Naive thymus-derived CD8-positive, alpha-beta T cell (primary cell): ENCODE measurements at places on chromosomes 3 and 15.

GRCh38 chr3:37819591-37819990 lies 42.1 kb upstream of the CTDSPL start:
- no peak for DNase-seq

DNA sequence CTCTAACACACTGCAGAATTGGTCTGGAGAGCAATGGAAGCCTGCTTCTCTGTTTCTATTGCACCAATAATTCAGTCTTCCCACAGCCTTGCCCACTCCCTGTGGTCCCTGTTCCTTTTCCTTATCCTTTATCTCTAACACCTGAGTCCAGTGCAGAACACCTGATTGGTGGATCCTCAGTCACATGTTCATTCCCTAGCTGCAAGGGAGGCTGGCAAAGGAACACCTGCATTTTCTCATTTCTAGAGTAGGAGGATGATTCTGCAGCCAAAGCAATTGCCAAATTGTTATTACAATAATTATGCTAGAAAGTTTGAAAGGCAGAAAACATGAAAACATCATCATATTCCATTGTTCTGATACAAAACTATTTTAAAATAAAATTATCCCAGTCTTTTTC lies 83.8 kb upstream of the SAMMSON start:
- no peak for DNase-seq

DNA sequence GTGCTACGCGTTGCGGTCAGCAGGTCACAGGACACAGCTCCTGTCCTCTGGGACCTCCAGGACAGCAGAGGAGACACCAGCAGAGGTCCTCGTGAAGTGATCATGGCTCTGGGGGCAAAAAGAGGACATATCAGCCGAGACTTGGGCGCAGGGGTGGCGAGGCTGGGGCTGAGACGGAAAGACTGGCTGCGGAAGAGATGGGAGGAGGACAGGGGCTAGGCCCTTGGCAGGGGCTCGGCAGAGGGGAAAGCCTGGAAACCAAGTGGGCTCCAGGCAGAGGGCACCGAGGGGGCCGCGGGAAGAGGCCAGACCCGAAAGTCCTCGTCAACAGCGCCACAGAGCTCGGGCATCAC lies 4.9 kb upstream of the CFAP100 start:
- DNase-seq, result no peak

GRCh38 chr3:129121016-129121791 lies 400 bp downstream of the RAB43 start:
- peak; percentile 47 for DNase-seq

DNA sequence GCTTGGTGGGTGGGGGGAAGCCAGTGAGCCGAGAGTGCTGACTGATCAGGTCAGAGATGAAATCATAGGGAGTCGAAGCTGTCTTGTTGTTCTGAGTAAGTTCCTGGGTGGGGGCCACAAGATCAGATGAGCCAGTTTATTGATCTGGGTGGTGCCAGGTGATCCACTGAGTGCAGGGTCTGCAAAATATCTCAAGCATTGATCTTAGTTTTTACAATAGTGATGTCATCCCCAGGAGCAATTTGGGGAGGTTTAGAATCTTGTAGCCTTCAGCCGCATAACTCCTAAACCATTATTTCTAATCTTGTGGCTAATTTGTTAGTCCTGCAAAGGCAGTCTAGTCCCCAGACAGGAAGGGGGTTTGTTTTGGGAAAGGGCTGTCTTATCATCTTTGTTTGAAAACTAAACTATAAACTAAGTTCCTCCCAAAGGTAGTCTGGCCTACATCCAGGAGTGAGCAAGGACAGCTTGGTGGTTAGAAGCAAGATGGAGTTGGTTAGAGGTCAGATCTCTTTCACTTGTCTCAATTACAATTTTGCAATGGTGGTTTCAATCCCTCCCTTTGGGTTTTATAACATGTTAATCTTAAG lies 18.7 kb upstream of the MTMR14 start:
- DNase-seq, result no peak

DNA sequence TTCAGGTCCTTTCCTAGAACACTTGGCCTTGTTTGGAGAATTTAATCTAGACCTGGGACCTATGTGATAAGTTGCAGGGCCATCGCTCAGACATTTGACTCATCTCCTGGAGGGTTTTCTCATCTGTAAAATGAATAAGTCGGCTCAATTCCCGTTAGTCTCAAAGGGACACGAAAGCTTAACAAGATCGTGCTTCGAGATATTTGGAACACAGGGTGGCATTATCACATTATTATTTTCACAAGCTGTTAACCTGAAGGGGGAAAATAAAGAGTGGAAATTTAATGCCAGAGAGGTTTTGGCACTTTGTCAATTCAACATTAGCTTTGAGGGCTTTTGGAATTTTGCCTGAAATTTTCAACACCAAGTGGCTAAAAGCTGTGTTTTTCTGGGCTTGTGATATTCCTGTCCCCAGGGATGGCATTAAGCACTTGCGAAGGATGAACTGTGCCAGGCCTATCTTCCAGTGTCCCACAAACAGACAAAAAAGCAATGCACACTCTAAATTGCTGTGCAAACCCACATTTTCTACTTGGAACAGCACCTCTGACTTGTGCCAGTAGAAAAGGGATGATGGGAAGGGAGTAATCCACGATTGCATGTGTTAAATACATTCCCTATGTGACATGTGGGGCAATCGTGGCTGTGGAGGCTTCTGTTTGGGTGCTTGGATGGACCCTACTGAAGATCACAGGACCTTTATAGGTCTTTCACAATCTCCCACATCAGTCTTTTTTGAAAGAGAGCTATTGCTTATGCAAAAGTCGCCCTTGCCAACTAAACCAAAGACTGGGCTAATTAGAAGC lies 478.7 kb downstream of the MFSD1 start:
- DNase-seq, result no peak

GRCh38 chr3:66483409-66483906 lies 17.4 kb downstream of the LRIG1 start:
- no peak for DNase-seq

DNA sequence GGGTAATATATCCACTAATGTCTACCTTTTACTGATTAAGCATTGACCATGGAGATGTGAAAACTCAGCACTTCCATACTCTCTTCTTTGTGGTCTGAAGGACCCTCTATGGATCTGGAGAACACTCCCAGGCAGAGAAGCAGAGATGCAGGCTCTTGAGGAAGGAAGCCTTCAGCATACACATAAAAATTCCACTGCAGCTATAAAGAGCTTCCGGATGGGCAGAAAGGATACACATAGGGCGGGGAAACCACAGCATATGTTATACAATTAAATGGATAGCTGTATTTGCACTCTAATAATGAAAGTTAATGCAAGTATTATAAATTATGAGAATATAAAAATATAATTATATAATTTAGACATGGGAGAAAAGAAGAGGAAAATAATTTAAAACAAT lies 1258.2 kb upstream of the ALCAM start:
- no peak for DNase-seq

GRCh38 chr3:53845881-53846133 lies 412 bp downstream of the CHDH start:
- no peak for DNase-seq

GRCh38 chr3:117218641-117219048 lies 509.1 kb downstream of the TUSC7 start:
- no peak for DNase-seq

DNA sequence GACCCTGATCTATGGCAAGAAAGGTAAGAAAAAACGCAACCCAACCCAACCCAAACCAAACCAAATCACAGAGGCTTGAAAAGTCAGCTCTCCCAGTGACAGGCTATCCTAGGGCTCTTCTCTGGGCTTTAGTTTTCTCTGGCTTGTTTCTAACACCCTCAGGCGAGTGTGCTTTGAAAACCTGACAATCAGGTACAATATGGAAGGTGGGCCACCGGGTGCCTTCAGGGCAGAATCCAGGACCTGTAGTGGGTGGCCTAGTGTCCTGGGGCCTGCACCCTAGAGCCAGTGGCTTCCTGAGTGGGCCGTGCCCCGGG lies 46.8 kb downstream of the BHLHE40 start:
- DNase-seq, result no peak

DNA sequence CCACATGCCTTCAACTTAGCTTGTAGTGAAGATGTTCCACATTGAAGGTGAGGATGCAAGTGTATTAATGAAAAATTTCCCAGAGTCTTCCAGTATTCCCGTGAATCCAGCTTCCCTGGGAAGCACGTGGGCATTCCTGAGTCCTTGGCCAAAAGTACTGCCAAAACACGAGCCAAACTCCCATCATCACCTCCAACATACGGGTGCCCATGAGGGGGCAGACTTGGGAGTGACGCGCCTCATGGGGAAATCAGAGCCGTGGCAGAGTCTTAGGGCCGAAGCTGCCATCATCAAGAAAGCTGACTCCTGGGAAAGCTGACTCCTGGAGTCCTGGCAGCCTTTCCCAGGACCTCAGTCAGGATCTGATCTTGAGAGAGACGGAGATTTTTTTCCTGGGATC lies 20.1 kb upstream of the TM2D3 start:
- DNase-seq, result no peak

DNA sequence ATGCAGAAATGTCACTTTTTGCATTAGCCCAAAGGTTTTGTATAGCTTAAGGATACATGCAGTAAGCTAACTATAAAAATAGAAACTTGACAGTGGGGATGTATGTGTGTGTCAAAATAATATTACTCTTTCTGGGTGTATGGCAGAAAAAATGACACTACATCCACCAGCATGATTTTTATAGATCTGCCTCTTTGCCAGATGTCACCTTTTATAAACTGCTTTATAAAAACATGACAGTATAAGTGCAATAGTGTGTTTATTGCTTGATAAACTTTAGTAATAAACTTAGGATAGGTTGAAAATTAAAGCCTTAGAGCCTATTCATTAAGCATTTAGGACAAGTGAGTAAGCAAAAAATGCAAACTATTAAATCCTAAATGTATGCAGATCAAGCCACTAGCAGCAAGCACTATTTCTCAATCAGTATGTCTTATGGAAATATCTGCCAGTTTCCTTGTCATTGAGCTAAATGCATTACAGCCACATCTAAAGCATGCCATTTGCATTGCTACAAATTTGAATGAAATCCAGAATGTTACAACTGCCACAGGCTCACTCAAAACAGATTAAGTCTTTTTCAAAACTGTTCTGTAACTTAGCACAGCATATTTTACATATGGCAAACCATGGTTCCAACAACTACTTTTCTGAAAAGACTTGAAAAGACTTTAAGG lies 935.0 kb downstream of the FHIT start:
- DNase-seq, result no peak

GRCh38 chr3:53085476-53085875 lies 39.6 kb upstream of the SFMBT1 start:
- DNase-seq, result no peak

- DNase-seq, result no peak
These were observed 58.8 kb downstream of the SMARCC1 start for GRCh38 chr3:47722859-47723258.

GRCh38 chr3:5799398-5799797 lies 611.9 kb downstream of the EDEM1 start:
- no peak for DNase-seq

DNA sequence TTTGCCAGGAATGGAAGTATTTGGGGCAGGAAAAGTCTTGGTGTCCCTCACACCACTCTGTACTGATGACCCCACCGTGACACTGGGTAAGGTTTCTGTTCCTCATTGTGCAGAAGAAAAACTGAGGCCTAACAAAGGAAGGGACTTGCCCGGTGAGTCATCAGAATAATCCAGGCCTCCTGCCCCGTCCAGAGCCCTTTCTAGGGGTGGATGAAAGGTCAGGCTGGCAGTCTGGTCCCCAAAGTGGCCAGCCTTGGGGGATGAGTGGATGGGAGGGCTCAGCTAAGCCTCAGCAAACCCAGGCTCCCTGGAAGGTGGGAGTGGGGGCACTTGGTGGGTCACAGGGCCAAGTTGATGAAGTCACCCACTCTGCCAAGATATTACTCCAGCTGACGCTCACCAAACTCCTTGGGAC lies 2.3 kb upstream of the DNAH1 start:
- DNase-seq, result no peak

GRCh38 chr3:153897842-153898241 lies 223.3 kb upstream of the ARHGEF26 start:
- no peak for DNase-seq

- DNase-seq, result no peak
These were observed 109.8 kb downstream of the IGF2BP2 start for GRCh38 chr3:185715091-185715490.

DNA sequence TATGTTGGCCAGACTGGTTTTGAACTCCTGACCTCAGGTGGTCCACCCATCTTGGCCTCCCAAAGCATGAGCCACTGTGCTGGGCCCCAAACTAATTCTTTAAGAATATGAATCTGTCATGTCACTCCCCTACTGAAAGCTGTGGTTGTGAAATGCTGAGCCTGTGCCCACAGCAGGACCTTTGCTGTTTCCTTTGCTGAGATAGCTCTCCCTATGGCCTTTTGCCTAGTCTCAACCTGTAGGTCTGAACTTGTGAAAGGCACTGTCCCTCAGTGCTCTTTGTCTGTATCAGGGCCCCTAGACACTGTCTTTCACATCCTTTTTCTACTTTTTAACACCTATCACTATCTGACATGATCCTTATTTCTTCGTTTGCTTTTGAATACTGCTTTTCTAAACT lies 62.7 kb upstream of the CCR4 start:
- DNase-seq, result no peak

DNA sequence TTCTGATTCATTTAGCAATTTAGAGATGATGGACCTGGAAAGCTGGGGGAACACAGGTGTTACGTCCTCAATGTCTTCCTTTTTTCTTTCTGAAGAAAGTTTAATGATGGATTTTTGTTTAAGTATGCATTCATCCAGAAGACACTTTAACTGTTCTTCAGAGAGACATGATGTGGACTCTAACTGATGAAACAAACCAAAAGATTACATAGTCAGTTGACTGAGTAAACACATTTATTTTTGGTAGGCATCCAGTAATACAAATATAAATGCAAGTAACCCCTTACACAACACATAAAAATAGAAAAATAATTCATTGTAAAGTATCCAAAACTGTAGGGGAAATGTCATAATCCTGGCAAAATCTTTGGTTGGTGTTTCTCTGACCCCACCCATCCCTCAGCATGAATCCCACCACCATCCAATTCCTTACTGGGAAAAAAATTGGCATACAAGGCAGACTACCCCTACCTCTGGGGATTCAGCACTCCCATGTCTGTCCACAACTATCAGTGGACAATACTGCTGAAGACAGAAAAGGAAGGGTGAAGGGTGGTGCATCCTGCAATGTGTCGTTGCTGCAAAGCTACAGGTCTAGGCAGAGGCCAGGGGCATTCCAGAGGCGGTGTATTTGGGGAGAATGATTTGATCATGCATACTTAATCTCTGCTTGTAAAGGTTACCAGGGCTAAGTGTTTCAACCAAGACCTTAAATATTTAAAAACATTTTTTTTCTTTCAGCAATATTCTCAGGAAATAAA lies 37.4 kb downstream of the THBS1 start:
- no peak for DNase-seq

DNA sequence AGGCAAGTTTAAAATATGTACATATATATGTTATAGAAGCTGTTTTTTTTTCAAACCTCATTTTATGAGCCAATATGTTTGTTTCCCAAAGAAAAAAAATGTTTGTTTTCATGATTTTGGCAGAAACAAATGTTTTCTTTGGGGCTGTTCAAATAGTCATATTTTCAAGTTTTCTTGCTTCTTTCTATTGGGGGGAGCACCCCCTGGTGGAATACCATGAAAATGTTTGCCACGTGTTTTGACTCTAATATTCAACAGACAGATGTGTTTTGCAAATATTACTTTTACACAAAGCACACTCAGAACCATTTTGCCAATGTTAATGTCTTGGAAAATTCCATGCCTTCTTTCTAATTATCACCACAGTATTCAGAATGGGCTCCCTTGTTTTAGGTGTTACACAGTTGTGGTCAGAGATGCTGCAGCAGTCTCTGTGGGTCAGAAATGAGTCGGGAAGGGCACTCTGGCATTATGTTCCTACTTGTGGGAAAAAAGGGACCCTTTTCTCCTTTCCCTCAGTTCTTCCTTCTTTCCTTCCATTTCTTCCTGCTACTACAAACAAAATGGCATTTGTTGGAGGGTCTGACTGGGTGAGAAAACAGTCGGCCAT lies 817.0 kb downstream of the TUSC7 start:
- no peak for DNase-seq
